ENCODE measurements at places on chromosomes 5 and 9.

DNA sequence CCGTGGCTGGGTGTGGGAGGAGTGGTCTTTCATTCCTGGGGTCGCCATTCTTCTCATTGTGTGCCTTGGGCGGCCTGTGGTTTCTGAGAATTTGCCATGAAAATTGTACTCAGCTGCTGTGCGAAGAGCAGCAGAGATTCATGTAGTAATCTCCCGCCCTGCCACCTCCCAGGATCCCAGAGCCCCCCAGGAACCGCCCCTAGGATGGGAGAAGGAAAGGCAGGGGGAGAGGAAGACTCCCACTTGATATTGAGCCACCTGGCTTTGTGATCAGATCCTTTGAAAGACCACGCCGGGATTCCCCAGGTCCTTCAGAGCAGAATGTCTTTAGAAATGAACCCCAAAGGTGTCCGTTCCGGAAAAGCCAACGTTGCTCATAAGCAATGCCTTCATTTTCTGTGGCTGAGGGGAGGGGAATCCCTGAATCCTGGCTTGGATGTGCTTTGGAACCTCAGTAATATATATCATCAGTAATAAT, 27.6 kb downstream of the NEURL1B start:
- no peak for DNase-seq

GRCh38 chr5:157820593-157821252, 38.2 kb downstream of the CLINT1 start:
- DNase-seq, result peak; percentile 21

DNA sequence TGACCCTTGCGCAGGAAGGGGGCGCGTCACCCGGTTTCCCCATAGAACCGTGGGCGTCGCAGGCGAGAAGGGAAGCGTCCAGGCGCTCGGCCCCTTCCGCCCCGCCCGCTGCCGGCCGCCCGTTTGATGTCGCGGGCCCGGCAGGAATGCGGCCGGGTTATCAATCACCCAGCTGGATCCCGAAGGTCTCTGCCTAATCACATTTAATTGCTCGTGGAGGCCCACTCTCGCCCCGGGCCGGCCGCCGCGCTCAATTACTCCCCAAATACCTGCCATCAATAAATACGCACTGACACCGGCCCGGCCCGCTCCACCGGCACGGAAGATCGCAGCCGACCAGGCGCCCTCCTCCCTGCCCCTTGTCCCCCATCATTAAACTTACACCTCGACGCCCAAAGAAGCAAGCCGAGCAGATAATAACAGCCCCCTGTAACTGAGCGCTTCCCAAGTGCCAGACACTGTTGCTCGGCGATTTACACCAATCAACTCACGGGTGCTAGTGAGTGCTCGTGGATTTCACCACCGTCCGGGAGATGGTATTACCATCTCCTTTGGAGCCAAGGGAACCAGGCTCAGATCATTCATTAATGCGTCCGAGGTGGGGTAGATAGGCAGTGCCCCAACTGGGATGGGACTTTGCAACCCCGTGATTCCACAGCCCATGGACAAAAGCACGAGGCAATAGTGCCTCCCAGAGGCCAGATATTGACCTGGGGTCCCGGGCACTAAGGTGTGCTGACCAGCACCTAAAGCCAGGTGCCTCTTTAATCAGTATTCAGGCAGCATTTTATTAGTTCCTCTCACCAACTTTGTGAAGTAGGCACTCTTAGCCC, 11.3 kb downstream of the MSX2 start:
- DNase-seq, result no peak

GRCh38 chr9:99085949-99086948, 18.7 kb upstream of the TGFBR1 start:
- DNase-seq, result peak; percentile 50

DNA sequence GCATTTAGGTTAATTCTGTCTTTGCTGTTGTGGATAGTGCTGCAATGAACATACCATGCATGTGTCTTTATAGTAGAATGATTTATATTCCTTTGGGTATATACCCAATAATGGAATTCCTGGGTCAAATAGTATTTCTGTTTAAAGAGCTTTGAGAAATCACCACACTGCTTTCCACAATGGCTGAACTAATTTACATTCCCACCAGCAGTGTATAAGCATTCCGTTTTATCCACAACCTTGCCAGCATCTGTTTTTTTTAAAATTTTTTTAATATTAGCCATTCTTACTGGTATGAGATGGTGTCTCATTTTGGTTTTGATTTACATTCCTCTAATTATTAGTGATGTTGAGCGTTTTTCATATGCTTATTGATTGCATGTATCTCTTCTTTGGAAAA, 15.5 kb upstream of the TARS1 start:
- DNase-seq, result no peak

- DNase-seq, result no peak
Observed at GRCh38 chr5:35545190-35545589, 72.5 kb upstream of the SPEF2 start.
